T follicular helper cell (primary cell): ENCODE measurements at places on chromosomes 11 and 22.

DNA sequence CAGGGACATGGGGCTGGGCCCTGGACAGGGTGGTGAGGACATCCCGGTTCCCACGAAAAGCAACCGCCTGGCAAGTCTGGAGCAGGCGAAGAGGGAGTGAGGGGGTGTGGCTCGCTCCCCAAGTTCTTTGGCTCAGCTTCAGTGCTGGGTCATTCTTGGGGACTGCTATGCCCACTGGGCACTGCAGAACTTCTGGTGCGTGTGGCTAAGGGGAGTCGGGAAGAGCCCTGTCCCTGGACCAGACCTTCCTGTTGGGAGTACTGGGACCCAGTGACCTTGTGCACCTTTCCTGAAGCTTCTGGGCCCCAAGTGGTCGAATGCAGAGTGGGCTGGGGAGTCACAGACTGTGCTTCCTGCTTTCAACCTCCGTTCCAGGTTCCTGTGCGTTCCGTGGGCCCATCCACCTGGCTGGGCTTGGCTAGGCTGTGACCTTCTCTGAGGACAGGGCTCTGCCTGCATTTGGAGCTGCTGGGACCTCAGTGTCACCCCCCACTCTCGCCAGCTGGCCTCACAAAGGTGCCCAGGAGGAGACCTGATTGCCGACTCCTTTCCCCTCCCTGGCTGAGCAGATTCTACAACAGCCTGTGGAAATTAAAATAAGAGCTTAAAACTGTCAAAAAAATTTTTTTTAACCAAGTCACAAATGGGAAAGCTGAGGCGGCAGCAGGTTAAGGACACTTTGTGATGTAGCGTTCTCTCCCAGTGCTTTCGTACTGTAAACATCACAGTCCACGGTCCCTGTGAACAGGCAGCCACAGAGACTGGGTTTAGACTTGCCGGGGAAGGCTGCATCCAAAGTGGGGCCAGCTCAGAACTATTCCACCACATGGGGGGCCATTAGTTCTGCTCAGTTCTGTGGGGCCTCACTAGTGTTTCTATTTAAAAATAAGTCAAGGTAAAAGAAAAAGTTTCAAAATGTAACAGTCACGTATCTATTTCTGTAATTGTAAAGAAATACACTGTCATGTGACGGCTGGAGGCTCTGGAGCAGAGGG is 63.8 kb upstream of the WNT7B start:
- DNase-seq, result no peak

GRCh38 chr11:75557666-75558494 is 4.2 kb upstream of the SERPINH1 start:
- no peak for DNase-seq

DNA sequence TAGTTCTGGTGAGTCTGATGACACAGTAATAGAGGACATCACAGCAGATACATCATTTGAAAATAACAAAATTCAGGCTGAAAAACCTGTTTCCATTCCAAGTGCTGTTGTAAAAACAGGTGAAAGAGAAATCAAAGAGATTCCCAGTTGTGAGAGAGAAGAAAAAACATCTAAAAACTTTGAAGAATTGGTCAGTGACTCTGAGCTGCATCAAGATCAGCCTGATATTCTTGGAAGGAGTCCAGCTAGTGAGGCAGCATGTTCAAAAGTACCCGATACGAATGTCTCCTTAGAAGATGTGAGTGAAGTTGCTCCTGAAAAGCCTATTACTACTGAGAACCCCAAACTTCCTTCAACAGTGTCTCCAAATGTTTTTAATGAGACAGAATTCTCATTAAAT is 38.7 kb downstream of the RTN3 start:
- DNase-seq, result no peak

- no peak for DNase-seq
Observed at GRCh38 chr11:81070948-81071347, 1630.1 kb upstream of the TENM4 start.

- DNase-seq, result no peak
Observed at GRCh38 chr22:42807185-42807584, 49.9 kb downstream of the ARFGAP3 start.

DNA sequence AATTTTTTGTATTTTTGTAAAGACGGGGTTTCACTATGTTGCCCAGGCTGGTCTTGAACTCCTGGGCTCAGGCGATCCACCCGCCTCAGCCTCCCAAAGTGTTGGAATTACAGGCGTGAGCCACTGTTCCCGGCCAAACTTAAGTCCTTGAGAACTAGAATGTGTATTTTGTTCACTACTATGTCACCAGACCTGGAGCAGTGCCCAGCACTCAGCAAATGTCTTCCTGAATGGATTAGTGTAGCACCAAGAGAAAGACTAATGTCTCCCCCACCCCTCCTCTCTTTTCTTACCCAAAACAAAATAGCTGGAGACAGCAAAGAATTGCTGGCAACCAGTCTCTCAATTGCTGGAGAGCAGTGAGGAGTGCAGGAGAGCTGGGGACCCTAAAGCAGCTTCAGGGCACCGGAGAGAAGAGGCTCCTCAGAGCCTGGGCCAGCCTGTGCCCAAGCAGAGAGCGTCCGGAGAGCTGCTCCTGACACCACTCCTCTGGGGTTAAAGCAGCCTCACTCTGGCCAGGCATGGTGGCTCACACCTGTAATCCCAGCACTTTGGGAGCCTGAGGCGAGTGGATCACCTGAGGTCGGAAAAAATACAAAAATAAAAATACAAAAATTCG is 14.9 kb downstream of the SLC25A18 start:
- no peak for DNase-seq

DNA sequence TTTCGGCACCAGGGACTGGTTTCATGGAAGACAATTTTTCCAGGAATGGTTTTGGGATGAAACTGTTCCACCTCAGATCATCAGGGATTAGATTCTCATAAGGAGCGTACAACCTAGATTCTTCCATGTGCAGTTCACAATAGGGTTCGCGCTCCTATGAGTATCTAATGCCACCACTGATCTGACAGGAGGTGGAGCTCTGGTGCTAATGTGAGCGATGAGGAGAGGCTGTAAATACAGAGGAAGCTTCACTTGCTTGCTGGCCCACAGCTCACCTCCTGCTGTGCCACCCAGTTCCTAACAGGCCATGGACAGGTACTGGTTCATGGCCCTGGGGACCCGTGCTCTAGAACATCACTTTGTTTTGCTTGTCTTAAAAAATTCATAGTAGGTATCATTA is 41.8 kb upstream of the AMPD3 start:
- peak; percentile 24 for DNase-seq

DNA sequence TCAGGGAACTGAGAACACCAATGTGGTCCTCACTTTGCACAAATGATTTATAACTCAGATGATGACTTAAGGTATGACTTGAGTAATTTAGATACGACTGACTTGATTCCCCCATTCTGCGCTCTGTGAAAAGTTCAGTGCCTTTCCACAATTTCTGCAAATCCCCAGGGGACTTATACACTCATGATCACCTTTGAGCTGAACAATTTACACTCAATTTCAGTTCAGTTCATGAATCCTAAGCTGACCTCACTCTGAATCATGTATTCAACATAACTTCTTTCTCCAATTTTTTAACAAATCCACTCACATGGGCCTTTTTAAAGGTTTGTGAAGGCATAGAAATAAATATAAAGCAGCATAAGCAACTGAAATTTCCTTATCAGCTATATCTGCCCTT is 274.2 kb downstream of the FAM76B start:
- no peak for DNase-seq

DNA sequence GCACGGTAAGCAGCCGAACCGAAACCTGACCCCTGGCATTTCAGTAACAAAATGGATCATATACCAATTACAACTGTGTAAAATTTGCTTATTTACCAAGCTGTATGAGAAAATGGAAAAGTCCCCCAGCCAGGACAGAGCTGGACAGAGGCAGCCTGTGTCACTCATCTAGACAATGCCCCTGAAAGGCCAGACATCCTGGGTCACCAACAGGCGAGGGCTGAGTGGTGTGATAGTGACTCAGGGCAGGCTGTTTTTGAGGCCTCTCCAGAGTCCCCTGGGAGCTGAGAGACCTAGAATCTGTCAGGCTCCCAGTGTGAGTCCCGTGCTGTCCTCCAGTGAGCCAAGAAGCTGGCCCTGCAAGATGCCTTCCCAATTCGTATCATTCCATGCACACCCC is 680.4 kb downstream of the TBC1D22A start:
- DNase-seq, result no peak

- no peak for DNase-seq
Observed at GRCh38 chr22:32764330-32765131, 37.0 kb upstream of the TIMP3 start.

GRCh38 chr11:45993531-45994001 is 71.1 kb downstream of the LARGE2 start:
- no peak for DNase-seq

GRCh38 chr11:106717222-106717621 is 301.1 kb downstream of the GUCY1A2 start:
- DNase-seq, result no peak

DNA sequence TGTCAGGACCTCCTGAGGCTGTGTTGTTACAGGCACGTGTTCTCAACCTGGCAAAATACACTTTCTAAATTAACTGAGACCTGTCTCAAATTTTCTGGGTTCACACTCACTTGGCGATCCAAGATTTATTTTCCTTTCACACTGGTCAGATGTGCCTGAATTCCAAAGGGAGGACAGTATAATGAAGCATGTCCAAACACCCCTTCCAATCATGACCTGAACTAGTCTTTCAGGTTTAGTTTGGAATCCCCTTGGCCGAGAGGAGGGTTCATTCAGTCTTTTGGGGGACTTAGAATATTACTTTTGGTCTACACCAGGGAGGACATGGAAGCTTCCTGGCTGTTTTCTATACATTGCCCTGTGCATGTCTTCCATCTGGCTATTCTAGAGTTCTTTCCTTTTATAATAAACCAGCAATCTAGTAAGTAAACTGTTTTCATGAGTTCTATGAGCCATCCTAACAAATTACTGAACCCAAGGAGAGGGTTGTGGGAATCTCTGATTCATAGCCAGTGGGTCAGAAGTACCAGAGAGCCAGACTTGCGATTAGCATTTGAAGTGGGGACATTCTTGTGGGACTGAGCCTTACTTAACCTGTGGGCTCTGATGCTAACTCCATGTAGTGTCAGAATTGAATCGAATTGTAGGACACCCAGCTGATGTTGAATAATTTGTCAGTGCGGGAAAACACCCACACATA is 14.8 kb upstream of the TMEM216 start:
- DNase-seq, result no peak

DNA sequence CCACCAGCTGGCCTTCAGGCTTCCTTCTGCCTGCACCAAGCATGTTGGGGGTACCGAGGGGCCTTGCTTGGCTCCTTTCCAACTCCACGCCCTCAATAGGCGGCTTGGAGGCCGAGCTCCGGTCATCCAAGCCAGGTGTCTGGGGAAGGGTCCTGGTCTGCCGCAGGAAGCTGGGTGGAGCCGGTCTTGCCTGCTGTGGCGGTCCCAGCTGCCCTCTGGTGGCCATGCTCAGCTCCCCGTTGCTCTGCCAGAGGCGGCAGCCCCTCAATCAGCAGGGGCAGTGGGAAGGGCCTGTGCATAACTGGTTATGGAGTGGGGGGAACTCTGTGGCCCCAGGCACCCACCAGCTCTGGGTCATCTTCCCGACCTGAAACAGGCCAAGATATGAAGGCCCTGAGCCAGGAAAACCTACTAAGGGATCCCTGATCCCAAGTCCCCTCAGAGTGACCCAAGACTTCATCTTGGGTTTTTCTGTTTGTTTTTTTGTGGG is 3.2 kb downstream of the ARVCF start:
- no peak for DNase-seq

- no peak for DNase-seq
Observed at GRCh38 chr11:44510372-44510771, 55.1 kb upstream of the CD82 start.

- no peak for DNase-seq
Observed at GRCh38 chr22:50087646-50088045, 2.2 kb upstream of the MOV10L1 start.

DNA sequence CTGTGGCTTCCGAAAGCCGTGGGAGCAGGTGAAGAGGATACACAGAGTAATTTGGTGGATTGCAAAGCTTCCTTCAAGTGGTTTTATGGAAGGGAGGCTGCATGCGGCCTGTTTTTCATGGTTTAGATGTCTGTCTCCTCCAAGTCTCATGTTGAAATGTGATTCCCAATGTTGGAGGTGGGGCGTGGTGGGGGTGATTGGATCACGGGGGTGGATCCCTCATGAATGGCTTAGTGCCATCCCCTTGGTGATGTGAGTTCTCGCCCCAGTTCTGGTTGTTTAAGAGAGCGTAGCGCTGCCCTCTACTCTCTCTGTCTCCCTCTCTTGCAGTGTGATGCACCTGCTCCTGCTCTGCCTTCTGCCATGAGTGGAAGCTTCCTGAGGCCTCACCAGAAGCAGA is 247.8 kb upstream of the B3GAT1 start:
- no peak for DNase-seq

GRCh38 chr11:93775289-93775688 is 8.8 kb upstream of the MED17 start:
- DNase-seq, result no peak

DNA sequence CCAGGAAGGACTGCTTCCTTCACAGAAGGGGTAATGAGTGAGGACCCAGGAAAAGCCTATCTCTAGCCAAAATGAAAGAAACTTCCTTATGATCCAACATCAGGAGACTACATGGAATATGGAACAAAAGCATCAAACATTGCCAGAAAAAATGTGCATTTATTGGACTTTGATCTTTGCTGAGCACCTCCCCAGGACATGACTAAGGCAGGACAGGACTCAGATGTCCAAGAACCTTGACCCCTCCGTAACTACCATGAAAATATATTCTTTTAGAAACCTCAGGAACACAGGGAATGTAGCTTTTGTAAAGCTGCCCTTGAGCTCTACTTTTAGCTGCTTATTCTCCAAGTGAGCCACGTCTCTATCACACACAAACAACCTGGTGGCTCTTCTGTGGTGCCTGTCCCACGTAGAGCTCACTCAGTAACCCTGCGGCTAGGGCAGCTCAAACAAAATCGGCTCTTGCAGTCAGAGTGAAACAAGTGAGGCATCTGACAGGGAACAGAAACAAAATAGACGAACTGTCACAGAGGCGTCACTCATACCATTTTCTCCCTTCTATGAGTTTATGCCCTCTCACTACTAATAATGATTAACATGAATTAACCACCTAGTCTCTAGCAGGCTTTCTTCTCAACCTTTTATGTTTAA is 471.5 kb upstream of the API5 start:
- no peak for DNase-seq

GRCh38 chr22:47943729-47944700 is 1181.6 kb downstream of the TBC1D22A start:
- DNase-seq, result no peak

- DNase-seq, result no peak
Observed at GRCh38 chr11:70016666-70017367, 61.3 kb upstream of the ANO1 start.
